CD14-positive monocyte (primary cell): ENCODE measurements at places on chromosomes 16 and 17.

GRCh38 chr16:70686376-70687101, 686 bp upstream of the MTSS2 start:
- H3K27me3 ChIP-seq = peaks cover 4% of the 10 kb centered on the region
- H3K4me1 ChIP-seq = peaks cover 4% of the 10 kb centered on the region
- H3K36me3 ChIP-seq = peaks cover 16% of the 10 kb centered on the region
- DNase-seq = no peak
- no peak overlapping the region for H3K27ac ChIP-seq

DNA sequence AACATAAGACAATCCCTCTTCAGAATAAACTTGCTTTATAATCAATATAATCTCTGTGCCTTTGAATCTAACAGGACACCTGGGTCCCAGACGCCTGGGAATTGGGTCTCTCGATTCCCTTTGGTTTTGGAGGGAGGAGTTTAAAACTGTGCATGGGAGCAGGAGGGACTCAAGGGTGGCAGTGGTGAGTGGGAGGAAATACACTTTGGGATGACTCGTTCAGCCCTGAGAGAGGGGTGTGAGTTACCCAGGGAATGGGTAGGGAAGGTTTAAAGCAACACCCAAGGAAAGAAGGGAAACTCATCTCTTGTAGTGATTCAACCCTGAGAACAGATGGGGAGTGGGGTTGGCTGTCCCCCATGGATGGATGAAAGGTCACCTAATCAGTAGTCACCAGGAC, 1.6 kb downstream of the RANGRF start:
- H3K4me3 ChIP-seq = no peak overlapping the region
- peaks cover 54% of the 10 kb centered on the region for H3K4me1 ChIP-seq
- no peaks in the 10 kb centered on the region for H3K27me3 ChIP-seq
- H3K36me3 ChIP-seq = no peaks in the 10 kb centered on the region
- H3K27ac ChIP-seq = no peak overlapping the region

GRCh38 chr16:18048853-18049546, 287.5 kb downstream of the NPIPA8 start:
- H3K27ac ChIP-seq = no peak overlapping the region
- no peak overlapping the region for H3K4me3 ChIP-seq
- H3K4me1 ChIP-seq = no peaks in the 10 kb centered on the region

DNA sequence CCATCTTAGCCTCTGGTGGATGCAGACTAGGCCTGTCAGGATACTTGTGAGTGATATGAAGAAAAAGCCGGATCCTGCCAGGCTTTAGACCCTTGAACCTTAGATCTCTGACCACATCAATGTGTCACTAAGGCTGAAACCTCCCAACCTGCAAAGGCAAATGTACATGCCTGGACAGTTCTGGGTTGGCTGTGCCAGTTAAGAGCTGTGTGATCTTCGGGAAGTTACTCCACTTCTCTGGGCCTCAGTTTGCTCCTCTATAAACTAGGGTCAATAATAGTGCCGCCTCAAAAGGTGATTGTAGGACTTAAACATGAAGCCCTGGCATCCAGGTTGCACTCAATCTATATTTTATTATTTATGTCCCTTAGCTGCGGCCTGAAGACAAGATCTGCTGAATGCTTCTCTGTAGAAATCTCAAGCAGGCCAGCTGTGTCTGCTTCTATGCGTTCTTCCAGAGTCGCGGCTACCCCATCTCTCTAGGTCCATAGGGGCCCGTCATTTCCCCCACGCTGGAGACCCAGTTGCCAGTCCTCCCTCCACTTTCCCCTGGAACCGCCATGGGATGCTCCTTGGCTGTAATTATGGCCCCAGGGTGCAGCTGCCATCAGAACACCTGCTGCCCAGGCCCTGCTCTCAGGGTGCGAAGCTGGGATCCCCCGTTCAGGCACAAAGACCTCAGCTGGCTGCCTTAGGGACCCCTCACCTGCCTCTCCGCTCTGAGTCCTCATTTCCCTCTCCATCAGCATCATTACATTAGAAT, 50.2 kb downstream of the AKAP1 start:
- H3K27me3 ChIP-seq = no peaks in the 10 kb centered on the region
- H3K27ac ChIP-seq = no peak overlapping the region
- no peaks in the 10 kb centered on the region for H3K36me3 ChIP-seq
- no peak overlapping the region for H3K4me3 ChIP-seq
